ENCODE measurements at places on chromosomes 3 and 15. TPM values are rescaled to one million over a fixed set of nuclear protein-coding genes. Genes with fewer than 3 reads are reported as not detected.

GALNT15 gene
- total RNA-seq: 9.9 TPM

SLC2A2 gene
- 15.0 TPM for total RNA-seq

ROPN1 gene
- total RNA-seq: not detected

CLRN1 gene
- not detected for total RNA-seq

CHDH gene
- 11.5 TPM for total RNA-seq

GOLGA8R gene
- 8.2 TPM for total RNA-seq

NPAP1 gene
- 0.82 TPM for total RNA-seq

RTP4 gene
- 1.7 TPM for total RNA-seq

GASK1A gene
- total RNA-seq: 11.2 TPM

ITIH1 gene
- 0.41 TPM for total RNA-seq

TGM5 gene
- not detected for total RNA-seq

KBTBD13 gene
- total RNA-seq: 1.2 TPM

CCR3 gene
- 0.47 TPM for total RNA-seq

CYB561D2 gene
- 18.0 TPM for total RNA-seq

SYNPR gene
- total RNA-seq: not detected

CYP1A2 gene
- total RNA-seq: not detected

OXNAD1 gene
- 36.7 TPM for total RNA-seq

CFAP91 gene
- total RNA-seq: 12.7 TPM

MYO5A gene
- total RNA-seq: 11.2 TPM

PRR20G gene
- total RNA-seq: not detected

BBX gene
- 87.7 TPM for total RNA-seq

TSEN2 gene
- total RNA-seq: 24.3 TPM

ROPN1B gene
- total RNA-seq: not detected

CHCHD6 gene
- 12.4 TPM for total RNA-seq

GOLGA6L4 gene
- total RNA-seq: 3.0 TPM

MEX3B gene
- total RNA-seq: 16.7 TPM

MKRN2 gene
- 35.8 TPM for total RNA-seq

TGM4 gene
- not detected for total RNA-seq

LSG1 gene
- total RNA-seq: 29.8 TPM

CEMIP gene
- total RNA-seq: 1.6 TPM

Data from metanephros (tissue), 2 donors.